ENCODE measurements at places on chromosomes 3 and 15.

DNA sequence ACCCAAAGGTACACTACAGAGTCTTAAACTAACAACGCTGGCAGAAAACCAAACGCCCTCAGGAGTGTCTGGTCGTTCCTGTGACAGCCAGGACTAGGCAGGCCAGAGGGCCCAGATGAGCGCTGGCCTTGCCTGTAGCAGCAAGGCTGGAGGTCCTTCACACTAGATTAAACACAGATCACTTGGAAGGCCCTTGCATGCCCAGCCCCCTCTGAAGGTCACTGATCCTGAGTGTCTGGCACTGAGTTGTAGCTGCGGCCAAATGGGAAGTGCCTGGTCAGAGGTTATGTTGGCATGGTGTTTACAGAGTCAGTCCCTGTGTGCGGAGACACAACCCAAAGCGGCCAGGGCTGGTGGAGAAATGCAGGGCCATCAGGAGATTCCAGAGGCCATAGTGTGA lies 58.9 kb downstream of the ZNF621 start:
- peak; percentile 15 for DNase-seq

GRCh38 chr3:113152849-113153248 lies 58.5 kb upstream of the BOC start:
- no peak for DNase-seq

DNA sequence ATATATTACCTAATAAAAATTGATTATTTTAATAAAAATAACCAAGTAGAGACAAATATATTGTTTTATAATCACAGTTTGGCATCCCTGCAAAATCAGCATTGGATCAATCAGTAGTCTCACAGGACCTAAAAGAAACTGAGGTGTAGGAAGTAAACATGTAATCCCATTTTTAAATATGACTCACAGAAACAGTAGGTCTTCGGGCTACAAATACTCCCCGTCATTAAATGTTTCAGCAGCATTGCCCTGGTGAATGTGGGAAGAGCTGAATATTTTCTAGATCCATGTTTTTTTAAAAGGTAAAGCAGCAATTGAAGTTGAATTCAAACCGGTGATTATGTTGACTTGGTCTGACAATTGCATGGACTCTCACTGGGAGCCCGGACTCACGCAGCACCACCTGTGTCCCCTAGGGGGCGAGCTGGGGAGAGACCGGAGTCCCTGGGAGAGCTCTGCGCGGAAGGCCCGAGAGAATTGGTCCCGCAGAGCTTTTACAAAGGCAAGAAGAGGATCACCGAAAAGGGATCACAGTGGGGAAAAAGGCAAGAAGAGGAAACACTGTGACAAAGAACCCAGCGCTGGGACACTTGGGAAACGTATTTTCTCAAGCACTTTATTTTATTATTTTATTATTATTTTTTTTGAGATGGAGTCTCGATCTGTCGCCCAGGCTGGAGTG lies 17.2 kb upstream of the USP3 start:
- DNase-seq, result peak; percentile 87

DNA sequence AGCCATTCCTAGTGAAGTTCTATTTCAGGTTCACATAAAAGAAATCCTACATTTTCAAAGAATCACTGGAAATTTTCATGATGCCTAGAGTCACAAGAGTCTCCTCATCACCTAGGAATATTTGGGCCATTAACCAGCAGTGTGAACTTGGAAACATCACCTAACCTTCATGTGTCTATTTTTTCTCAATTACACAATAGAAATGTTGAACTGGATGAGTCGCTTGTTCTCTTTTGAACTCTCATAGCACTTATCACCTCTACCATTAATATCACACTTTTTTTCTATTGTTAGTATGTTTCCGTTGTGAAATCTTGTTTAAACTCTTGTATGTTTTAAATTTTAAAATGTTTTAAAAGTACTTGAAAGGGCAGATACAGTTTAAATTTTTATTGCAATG lies 371.3 kb downstream of the CADM2 start:
- no peak for DNase-seq

GRCh38 chr3:32501783-32502117 lies 902 bp downstream of the CMTM6 start:
- no peak for DNase-seq

GRCh38 chr15:42591238-42591934 lies 16.0 kb downstream of the STARD9 start:
- DNase-seq, result no peak

GRCh38 chr3:21694506-21694905 lies 56.5 kb downstream of the ZNF385D start:
- DNase-seq, result no peak

- no peak for DNase-seq
Observed at GRCh38 chr3:25257026-25257425, 171.0 kb upstream of the RARB start.

- DNase-seq, result peak; percentile 51
Observed at GRCh38 chr3:147613725-147614124, 204.6 kb downstream of the ZIC1 start.

GRCh38 chr3:46646700-46647099 lies 34.4 kb downstream of the FAM240A start:
- DNase-seq, result no peak
